ENCODE measurements at places on chromosomes 13 and 19.
A peak's percentile ranks its signal among the peaks of the same experiment; 100 is the strongest.

DNA sequence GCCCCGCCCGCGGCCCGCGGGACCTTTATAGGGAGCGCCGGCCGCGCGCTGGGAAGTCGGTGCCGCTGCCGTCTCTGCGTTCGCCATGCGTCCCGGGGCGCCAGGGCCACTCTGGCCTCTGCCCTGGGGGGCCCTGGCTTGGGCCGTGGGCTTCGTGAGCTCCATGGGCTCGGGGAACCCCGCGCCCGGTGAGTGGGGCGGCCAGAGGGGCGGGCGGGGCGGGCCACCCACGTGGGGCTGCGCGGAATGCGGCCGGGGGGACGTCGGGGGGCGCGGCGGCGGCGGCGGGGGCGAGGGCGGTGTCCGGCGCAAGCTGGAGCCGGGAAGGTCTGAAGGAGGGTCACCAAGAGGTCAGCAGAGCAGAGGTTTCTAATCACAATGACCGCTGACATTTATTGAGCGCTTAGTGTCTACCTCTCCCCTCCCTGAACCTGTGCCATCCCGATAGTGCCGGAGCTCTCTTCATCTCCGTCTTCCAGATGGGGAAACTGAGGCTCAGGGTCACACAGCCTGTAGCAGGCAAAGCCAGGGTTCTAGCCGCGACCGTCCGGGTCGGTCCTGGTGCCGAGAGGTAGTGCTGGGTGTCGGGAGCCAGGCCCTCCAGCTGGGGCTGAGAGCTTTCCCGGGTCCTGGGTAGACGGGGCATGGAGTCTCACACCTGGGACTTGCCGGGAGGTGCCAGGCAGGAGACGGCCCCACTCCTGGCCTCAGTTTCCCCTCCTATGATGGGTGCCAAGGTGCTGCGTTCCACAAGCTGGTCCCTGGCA is at the start of gene FSTL3:
Gene FSTL3 (plus strand): TSS at position 54 of the 767 bp plus-strand sequence. CDS start 32 bp downstream, at position 86.
- no peak for DNase-seq

DNA sequence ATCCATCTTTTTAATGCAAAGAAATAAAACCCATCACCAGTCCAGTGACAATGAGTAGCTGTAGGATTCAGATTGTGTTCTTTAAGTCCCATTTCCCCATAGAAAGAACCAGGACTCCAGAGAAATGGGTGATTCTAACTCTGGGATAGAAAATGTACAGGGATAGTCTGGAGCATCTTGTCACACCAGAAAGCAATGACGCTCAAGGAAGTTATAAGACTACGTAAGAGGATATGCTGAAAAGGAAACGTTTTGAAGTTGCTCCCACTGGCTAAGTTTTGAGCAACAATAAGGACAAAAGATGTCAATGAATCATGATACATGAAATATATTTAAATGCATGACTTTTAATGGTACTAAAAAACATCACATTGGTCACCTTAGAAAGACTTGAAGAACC is 360.1 kb downstream of the DLEU7 start:
- DNase-seq: no peak

GRCh38 chr13:40933508-40934204 is 85.5 kb downstream of the ELF1 start:
- DNase-seq: no peak

DNA sequence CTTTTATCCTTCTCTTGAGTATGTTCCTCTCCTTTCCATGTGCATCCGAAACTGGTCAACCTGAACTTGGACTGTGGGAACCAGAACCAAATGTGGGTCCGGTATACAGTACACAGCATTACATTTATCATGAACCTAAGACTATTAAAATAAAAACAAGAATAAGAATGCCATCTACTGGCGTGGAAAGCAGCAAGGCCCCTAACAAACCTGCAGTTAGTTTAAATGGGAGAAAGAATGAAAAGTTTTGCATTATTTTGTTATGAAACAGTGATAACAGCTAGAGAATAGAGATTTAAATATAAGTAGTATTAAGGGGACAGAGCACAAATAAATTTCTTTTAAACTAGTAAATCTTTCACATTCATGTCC is 159.5 kb downstream of the RBM26 start:
- no peak for DNase-seq

DNA sequence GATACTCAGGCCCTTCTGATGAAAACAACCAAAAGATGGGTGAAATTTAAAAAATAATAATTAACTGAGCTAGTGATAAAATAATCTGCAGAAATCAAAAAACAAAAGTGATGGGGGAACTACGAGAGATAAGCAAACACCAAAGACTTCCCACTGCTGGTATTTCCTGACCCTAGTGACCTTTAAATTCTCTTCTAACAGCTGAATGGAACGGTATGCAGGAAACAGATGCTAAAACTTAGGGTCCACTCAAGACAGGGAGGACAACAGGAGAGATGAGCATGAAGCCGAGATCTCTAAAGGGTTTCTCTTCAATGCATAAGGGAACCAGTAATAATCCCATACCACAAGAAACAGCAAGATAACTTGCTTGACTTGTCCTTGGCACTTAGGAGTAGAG is 50.8 kb downstream of the USP12 start:
- DNase-seq: no peak

DNA sequence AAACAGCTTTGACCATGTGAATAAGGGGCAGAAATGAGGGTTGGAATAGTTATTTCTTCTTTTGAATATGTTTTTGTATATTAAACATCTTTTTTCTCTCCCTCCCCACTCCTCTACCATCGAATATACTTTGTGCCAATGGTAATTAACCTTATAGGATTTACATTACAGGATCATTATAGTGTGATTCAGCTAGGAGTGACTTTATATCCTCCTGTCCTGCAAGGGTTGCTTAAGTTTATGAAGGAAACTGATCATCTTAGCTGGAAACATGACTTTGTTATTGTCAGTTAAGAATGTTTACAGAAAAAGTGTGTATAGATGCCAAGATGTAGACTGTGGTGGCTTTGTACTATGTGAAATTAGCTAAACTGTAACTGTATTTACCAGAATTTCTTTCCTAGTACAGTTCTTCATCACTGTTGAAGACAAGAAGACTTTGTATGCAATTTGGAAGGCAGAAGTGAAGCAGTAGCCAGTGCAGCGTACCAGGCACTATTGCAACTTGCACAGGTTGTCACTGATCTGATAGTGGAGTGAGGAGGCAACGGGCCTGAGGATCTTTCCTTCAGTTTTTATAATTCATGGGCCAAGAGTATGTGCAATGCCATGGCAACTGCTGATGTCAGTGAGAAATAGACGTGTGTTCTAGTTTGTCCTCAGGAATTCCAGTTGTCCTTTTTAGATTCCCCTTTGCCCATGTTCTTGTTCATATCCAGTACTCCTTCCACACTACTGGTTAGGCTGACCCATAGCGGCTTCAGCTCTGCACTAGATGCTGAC is 8.2 kb upstream of the PAN3 start:
- no peak for DNase-seq

DNA sequence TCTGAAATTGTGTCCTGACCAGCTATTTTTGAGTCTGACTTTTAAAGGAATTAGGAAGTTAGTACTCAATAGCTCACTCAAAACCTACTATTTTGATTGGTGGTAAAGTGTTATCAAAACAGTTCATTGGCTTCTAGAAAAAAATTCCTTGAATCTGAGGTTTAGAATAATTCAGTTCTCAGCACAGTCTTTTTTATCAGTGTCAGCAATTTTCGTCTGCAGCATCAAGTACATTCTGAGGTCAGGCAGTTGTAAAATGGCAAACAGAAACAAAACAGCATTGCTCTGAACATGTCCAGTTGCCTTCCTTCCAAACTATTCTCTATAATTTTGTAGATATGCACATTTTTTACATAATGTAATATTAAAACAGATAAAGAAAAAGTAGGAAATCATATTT is 1644.1 kb downstream of the SLITRK5 start:
- no peak for DNase-seq

DNA sequence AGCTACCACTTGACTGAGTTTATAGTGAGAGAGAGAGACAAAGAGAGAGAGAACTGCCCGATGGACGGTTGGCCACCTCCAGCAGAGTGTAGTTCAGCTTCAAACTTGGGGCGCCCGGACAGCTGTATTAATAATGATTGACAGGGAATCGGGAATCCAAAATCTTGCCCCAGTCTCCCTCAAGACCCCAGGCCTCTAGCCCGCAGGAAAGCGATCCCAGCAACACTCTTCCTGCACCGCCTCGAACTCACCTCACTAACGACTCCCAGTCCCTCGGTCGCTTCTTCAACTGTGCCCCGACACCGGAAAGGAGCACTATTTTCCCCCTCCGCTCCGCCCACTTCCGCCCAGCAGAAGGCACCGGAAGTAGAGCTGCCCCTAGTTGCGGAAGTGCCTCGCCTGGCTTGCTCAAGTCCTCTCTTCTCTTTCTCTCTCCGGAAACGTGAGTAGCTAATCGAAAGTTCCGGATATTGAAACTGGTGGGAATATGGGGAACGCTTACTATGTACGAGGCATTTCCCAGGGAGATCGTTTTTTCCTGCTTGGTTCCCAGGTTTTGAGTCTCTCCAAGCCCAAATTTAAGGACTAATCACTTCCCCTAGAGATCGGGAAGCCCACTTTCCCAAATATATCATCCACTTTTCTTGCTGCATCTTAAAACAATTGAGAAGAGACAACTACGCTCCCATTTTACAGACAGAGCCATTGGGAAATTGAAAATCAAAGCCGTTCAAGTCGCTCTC is at the start of gene NOSIP:
Gene NOSIP (minus strand): TSS at position 293 of the 743 bp plus-strand sequence. CDS start 19,865 bp downstream, outside the sequence.
- DNase-seq: peak; percentile 80

DNA sequence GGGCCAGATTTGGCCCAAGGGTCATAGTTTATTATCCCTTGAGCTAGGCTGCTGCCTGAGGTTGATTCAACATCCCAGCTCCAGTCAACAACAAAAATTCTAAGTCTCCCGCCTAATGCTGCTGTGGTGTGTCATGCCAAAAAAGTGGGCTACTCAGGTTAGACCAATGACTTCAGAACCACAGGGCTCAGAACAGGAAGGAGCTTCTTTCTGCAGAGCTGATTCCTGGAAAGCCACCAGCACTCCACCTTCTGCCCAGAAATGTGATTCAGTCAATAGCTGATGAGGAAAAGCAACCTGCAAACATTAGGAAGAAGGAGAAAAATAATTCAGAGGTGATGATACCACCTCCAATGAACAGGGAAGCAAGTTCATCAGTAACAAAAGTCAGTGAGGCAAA is 56.1 kb upstream of the SERPINE3 start:
- no peak for DNase-seq

GRCh38 chr19:47798904-47799266 is 5.5 kb downstream of the TPRX1 start:
- DNase-seq: no peak

- no peak for DNase-seq
Measured at GRCh38 chr13:81568824-81569223, 1227.9 kb upstream of the SPRY2 start.

GRCh38 chr19:10620786-10621185 is 4.6 kb upstream of the SLC44A2 start:
- no peak for DNase-seq

- no peak for DNase-seq
Measured at GRCh38 chr13:34360702-34361101, 542.8 kb downstream of the RFC3 start.

GRCh38 chr19:632579-633067 is 714 bp downstream of the POLRMT start:
- no peak for DNase-seq

- no peak for DNase-seq
Measured at GRCh38 chr13:20465218-20465879, 60.3 kb downstream of the CRYL1 start.

DNA sequence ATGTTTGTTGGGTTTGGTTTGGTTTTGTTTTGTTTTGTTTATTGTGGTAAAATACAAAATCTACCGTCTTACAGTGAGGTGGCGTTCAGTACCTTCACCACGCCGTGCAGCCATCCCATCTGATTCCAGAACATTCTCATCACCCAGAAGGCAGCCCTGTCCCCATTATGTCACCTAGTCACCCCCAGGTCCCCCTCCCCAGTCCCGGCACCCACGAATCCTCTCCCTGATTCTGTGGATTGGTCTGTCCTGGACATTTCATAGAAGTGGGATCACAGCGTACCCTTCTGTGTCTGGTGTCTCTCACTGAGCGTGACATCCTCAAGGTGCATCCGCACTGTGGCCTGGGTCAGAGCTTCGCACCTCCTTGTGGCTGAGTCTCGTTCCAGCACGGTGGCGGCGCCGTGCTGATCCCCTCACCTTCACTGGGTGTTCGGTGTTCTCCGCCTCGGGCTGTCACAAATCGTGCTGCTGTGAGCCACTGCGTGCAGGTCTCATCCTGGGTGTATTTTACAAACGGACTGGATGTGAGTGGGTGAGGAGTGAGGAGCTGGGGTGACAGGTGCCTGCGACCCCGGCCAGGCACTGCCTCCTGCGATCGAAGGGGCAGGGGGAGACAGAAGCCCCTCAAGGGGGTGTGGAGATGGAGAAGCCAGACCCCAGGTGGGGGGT is 580 bp upstream of the TEKTIP1 start:
- DNase-seq: no peak

DNA sequence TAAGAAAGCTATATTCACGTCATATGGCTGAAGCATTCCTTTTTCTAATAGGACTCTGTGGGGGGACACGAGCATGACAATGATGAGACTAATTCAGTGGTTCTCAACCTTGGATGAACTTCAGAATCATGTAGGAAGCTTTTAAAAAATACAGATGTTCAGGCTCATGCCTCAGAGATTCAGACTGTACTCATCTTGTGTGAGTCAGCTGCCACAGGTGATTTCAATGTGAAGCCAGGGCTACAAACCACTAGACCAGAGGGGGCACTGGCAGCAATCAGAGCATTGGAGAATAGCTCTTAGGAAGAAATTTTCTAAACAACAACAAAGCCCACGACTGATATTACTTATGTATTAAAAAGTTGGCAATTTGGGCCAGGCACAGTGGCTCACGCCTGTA is 91.7 kb downstream of the SERP2 start:
- no peak for DNase-seq

DNA sequence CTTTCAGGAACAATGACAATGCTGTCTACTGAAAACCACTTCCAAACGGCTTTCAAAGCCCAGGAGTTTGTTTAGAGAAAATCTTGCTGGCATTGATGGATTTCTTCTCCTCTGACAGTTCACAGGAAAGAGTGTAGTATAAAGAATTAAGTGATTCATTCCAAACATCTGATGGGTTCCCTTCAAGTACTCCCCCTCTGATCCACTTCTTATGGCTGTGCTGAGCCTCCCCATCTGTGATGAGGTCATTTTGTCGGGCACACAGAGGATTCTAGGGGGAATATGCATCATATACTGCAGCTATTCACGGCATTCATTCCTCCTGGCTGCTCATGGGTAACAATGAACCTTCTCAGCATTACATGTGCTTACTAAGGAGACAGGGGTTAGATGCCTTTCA is 107.9 kb downstream of the RGCC start:
- peak; percentile 82 for DNase-seq

- no peak for DNase-seq
Measured at GRCh38 chr13:75985132-75985531, 349.0 kb downstream of the LMO7 start.

All from epithelial cell of proximal tubule (primary cell).